ENCODE measurements at places on chromosomes 3 and 15. TPM values are rescaled to one million over a fixed set of nuclear protein-coding genes. Genes with fewer than 3 reads are reported as not detected.

- DNase-seq: peak; percentile 69
These were observed 75.2 kb downstream of the APBA2 start for GRCh38 chr15:28960979-28961378.

- peak; percentile 97 for DNase-seq
These were observed 683 bp downstream of the UBE2Q2 start for GRCh38 chr15:75843678-75844581.

Gene CHL1
- 3.6 TPM for total RNA-seq

DNA sequence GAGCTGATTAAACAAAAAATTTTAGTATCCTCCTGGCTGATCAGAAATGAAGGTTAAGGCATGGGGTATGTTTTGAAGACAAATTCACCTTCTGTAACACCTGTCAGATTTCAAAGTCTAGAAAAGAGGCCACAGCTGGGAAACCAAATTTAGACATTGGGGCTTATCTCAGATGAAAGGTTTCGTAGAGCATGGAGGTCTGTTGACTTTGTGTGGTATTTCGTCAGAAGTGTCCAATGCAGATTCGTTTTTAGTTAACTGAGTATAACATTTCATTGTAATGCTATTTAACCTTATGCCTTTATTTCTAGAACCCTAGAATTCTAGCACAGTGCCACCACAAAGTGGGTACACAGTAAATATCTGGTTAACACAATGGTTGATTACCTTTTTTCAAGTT lies 61.7 kb downstream of the FNDC3B start:
- DNase-seq: peak; percentile 49

DNA sequence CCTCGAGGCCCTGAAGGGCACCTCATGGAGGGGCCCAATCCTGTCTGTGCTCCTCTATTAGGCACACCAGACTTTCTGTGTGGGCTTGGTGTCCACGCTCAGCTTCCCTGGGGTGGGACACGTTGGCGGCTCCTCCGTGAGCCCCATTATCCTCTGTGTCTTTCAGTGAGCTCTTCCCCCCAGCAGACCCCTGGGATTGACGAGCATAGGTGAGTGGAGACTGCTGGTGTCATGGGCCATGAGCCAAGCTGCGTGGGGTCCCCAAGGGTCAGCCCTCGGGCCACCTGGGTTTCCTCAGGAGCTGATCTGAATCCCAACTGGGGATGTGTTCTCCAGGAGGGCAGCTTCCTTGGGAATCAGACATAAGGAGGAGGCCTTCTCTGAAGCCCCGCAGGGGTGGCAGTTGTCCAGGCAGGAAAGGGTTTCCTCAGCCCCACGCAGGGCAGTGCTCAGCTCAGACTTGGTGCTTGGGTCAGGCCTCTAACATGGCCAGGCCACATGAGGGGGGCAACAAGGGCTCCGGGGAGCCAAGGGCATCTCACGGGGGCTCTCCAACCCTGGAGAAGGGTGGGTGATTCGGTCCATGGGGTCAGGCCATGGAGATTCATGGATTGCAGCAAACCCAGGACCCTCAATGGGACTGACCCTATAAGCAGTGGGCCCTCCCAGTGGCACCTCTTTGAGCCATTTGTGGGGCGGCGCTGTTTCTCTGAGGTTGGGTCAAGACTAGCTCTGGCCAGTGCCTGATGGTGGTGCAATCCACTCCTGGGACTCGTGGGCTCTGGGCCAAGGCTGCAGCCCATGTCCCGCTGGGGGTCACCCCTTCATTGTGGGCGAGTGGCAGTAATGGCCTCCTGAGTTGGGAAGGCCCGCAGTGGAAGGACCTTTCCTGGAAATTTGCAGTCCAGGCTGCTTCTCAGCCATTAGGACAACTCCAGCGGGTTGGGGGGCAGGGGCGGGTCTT lies 222.5 kb downstream of the SNRPN start:
- DNase-seq: peak; percentile 73

DNA sequence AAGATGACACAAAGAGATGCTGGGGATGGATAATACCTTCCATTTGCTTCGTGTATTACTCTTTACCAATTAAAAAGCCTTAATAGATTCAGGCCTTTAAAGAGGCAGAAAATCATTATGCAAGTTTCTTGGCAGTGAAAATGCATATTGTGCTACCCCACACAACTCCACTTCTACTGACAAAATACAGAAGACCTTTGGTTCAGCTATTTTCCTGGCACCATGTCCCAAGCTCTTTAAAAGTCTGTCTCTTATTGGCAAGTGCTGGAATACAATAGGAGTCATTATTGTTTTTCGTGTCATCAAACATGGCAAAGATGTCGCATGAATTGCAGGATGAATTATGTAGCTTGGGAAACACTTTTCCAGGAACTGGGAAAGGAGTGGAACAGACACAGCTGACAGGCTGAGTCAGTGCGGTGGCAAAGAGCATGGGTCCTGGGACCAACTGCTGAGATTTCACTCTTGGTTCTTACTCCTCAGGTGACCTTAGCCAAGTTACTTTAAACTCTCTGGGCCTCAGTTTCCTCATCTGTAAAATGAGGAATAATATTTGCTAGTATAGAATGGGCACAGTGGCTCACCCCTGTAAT lies 5.5 kb upstream of the TSPAN3 start:
- no peak for DNase-seq
